Fibroblast of skin of left quadriceps (primary cell): ENCODE measurements at places on chromosomes 5 and 9.

GRCh38 chr5:118863345-118863744 is 125.0 kb downstream of the DTWD2 start:
- no peak for DNase-seq

DNA sequence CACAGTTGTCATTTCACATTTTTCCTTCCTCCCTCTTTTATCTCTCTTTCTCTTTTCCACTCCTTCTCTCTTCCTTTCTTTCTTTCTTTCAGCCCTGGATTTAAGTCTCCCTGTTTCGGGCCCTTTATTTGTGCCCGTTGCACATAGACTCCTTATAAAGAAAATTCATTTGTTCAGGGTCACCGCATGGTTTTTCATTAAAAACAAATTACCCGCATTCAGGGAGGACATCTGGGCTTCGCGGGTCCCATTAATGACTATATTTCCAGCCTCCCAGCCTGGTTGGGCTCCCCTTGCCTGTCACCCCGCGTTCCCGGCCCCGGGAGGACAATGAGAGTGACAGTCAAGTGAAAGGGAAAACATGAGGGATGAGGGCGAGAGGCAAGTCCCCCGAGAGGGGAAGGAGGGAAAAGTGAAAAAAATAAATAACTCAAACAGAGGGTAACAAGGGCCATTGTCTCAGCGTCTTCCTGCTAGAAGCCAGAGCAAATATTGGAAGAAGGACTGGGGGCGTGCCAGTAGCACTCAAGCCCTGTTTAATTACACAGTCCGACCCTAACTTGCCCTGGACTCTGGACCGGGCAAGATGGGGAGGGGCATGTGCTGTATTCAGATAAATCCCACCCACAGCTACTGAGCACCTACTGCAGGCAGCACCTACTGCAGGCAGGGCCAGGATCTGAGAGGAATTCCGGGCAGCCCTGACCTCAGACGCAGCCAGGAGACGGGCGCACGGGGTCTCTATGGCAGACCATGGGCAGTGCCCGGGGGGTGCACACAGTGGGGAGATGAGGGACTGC is 166.2 kb downstream of the PAX5 start:
- DNase-seq, result no peak

DNA sequence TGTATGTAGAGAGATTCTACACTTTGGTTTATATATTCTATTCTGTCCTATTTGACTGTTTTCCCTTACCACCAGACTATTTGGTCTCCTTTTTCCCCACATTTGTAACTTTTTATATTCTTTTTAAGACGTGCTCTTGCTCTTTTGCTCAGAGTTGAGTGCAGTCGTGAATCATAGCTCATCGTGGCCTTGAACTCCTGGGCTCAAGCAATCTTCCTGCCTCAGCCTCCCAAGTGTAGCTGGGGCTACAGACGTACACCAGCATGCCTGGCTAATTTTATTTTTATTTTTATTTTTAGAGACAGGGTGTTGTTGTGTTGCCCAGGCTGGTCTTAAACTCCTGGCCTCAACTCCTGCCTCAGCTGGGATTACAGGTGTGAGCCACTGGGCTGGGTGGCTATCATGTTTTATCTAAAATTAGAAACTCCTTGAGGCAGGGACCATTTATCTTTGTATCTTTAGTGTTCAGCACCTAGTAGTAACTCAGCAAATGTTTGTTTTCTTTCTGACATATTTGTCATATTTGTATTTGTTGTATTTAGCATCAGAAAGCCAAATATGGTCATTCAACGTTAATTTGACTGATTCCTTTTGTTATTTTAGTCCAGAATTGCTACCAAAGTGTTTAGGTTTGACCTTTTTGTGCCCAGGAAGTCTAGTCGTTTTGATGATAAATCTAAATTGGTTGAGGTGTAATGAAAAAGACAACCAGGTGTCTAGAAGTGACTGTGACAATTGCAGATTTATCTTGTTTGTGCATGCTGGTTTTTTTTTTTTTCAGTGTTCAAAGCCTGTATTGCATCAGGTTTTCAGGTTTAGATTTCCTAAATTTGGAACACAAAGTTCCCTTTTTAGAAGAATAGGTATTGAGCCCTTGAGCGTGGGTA is 44.3 kb downstream of the ERBIN start:
- DNase-seq, result no peak

DNA sequence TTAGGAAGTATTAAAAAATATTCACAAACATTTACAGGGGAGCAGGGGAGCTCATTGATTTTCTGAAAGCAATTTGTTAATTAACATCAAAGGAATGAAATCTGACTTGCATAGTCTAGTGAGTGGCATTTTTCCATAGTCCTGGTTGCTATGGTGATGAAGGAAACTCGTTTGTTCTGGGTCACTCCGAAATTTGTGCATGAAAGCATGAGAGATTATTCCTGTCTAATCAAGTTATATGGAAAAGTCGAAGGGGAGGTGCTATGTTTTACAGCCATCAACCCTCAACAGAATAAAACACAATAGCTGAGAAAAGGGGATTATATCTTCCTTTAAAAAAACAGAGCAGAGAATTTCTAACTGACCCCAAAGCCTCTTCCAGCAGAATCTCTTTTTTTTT is 1495.7 kb upstream of the WWC1 start:
- DNase-seq, result no peak
